ENCODE measurements at places on chromosomes 2 and 18. TPM values are rescaled to one million over a fixed set of nuclear protein-coding genes. Genes with fewer than 3 reads are reported as not detected.

The EVX2 gene
- total RNA-seq = 0.59 TPM

The EGR4 gene
- total RNA-seq = 0.10 TPM

DNA sequence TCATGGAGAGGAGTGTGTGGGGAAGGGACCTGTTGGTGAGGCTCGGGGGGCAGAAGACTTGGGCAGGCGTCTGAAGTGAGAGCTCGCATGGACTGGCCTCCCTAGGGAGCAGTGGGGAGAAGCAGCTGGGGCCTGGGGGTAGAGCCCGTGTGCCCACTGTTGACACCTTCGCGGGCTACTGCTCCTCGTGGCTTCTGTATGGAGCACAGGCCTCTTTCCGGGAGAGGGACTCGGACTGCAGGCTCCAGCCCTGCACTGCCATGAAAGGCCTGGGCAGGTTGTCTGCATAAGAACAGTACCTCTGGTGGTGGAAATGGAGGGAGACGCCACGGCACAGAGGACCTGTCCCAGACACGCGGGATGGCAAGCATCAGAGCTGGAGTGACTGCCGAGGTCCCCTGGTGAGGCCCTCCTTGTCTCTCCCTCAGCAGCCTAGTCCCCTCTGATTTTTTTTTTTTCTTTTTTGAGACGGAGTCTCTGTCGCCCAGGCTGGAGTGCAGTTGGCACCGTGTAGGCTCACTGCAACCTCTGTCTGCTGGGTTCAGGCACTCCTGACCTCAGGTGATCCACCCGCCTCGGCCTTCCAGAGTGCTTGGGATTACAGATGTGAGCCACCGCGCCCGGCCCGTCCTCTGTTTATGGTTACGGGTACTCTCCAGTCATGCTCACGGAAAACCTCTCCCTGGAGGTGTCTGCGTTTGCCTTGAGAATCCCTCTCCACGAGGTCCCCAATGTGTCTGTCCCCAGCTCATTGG lies 44.7 kb upstream of the PTMA start:
- H3K27ac ChIP-seq = no peak overlapping the region
- H3K4me1 ChIP-seq = peaks cover 37% of the 10 kb centered on the region
- no peaks in the 10 kb centered on the region for H3K36me3 ChIP-seq
- H3K4me3 ChIP-seq = no peak overlapping the region
- DNase-seq = no peak

DNA sequence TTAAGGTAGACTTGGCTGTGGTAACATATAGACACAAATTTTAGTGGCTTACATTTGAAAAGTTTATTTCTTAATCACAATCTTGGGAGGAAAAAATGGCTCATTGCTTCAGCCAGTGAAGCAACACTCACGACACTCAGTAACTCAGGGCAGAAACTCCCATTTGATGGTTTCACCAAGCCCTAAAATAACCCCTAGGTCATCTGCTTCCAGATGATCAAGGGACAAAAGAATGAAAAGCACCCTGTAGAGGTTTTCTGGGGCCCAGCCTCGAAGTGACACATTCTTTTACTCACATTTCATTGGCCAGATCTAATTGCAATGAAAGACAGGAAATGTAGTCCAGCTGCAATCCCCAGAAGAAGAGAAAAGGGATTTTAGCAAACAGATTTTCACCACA lies 275.9 kb downstream of the TMX3 start:
- no peak overlapping the region for H3K4me3 ChIP-seq
- H3K36me3 ChIP-seq = no peaks in the 10 kb centered on the region
- H3K4me1 ChIP-seq = no peaks in the 10 kb centered on the region
- DNase-seq = no peak
- no peaks in the 10 kb centered on the region for H3K27me3 ChIP-seq

All from spinal cord (tissue), 10 donors.